ENCODE measurements at places on chromosomes 11 and 22.

- DNase-seq: no peak
These were observed 37.8 kb downstream of the ZNF143 start for GRCh38 chr11:9498457-9499078.

GRCh38 chr11:129348813-129349212 is 26.8 kb upstream of the BARX2 start:
- no peak for DNase-seq

GRCh38 chr11:68505596-68505995 is 45.0 kb downstream of the PPP6R3 start:
- no peak for DNase-seq

DNA sequence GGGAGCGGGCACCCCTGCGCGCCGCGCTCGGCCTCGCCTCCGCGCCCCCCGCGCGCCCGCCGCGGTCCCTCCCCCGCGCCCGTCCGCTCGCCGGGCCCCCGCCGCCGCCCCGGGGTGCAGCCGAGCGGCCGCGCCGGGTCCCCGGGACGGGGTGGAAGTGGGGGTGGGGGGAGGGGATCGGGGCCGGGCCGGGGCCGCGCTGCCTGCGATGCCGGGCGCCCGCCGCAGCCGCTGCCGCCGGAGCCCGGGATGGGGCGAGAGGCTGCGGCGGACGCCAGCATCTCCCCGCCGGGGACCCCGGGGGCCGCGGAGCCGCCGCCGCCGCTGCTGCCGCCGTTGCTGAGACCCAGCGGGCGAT is 365 bp downstream of the MGAT3 start:
- no peak for DNase-seq

GRCh38 chr11:119885067-119885466 is 156.1 kb upstream of the NECTIN1 start:
- no peak for DNase-seq

- DNase-seq: no peak
These were observed 44.6 kb downstream of the COPB1 start for GRCh38 chr11:14454861-14455632.

DNA sequence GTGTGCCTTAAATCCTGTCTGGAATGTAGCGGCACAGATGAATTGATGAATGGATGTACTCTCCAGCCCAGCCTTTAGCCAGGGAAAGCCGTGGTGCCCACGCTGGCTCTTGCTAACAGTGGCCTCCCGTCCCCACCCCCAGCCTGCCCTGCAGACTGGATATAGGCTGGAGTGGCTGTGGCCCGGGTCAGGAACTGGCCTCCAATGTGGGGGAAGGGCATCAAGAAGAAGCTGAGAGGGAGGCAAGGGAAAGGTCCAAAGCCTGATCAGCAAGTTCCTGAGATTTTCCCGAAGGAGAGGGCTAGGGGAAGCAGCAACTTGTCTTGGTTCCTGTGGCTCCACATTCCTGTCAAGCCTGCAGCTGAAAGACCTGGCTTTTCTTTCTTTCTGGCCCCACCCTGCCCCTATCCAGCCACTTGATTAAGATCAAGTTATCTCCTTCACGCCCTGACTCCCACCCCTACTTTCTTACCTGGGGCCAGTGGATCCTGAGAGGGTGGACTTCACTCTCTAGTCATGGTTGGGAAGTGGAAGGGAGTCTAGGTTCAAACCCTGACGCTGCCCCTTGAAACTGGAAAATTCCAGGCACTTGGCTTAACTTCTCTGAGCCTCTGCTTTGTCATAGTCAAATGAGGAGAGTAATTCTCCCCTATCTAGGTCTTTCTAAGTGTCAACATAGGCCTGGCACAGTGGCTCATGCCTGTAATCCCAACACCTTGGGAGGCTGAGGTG is 11.0 kb upstream of the MICALL1 start:
- DNase-seq: no peak

GRCh38 chr11:125342281-125342930 is 153.7 kb downstream of the FEZ1 start:
- no peak for DNase-seq

DNA sequence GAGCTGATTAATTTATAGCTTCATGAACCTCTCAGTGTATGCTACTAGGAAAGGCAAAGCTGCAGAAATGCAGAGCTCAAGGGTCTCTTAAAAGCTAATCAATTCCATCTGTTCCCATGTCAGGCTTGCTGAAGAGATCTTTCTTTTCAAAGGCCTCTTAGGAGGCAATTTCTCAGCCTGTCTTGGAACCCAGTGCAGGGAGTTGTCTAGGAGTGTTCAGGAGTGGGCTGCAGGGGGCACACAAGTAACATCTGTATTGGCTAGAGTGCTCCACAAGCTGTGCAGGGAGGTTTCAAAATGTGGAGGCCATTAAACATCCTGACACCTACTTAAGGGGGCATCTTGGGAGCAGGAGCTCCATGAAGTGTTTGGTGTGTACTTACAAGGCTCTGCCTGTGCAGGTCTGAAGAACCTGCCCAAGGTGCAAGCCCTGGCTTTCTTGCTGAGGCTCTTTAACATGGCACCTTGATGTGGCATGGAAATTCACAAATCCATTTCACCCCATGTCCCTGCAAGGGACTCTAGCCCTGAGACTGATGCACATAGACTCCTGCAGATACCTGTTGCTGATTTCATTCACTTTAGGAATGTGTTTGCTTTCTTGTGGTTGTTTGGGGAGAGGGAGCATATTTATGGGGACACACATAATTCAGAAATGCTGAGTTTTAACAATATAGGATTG is 134.7 kb downstream of the ME3 start:
- no peak for DNase-seq

GRCh38 chr22:30742291-30743256 is 47.9 kb downstream of the OSBP2 start:
- DNase-seq: no peak

GRCh38 chr22:38832005-38832978 is 11.5 kb downstream of the NPTXR start:
- DNase-seq: no peak

DNA sequence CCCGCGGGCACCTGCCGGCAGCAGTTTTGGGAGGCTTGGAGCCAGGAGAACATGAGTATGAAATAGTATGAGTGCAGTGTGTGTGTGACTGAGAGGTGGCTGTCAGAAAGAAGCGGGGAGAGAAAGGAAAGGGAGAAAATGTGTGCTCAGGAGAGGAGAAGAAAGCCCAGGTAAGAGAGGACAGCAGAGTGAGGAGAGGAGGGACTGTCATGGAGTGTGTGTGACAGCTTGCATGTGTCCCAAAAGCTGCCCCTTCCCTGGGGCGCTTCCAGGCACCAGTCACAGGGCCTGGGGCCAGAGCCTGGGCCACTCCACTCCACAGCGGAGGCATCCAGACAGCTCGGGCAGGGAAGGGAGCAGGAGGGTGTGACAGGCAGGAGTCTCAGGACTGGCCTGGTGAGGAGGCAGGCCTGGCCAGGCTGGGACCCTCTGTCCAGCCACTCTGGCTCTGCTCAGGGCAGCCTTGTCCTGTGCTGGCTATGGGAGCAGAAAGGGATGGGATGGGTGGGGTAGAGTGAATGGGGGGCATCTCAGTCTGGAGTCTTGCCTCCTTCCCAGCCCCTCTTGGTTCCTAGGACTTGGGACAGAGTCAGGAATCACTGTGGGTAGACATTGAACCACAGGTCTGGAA is 949 bp downstream of the MMP11 start:
- DNase-seq: no peak

DNA sequence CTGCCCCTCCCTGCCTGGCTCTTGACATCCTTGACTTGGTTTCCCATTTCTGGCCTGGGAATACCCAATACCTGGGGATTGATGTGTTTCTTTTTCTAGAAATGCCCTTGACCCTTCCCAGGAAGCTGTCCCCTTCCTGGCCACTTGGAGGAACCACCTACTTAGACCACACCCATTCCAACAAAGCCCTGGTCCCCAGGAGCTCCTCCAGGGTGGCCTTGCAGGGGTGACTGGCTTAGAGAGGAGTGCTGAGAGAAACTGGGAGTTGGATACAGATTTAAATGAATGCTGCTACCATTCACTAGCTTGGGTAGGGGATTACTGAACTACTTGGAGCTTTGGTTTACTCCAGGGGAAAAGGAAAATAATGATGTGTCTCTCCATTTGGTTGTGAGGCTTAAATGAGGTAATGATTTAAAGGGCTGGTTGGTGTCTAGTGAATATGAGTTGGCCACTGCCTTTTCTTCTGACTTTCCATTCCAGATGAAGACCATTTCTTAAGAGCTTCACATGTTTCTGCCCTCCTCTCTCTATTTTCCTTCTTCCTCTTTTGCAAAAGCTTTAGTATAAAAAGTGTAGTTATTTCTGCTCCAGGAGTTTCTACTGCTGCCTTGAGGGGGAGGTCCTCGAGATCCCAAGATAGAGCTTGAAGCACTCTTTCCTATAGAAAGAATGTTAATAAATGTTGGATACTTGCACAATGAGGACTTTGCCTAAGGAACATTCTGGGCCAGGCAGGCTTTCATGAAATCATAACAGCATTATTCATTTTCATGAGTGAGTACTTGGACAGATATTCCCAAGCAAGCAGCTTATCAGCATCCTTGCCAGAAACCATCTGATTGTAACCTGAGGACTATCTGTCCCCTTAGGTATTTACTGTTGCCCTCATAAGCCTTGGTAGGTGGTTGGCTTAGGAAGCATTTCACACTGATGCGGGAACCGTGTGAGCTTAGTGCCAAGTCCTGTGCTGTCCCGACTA is 22.4 kb downstream of the PANX1 start:
- no peak for DNase-seq

DNA sequence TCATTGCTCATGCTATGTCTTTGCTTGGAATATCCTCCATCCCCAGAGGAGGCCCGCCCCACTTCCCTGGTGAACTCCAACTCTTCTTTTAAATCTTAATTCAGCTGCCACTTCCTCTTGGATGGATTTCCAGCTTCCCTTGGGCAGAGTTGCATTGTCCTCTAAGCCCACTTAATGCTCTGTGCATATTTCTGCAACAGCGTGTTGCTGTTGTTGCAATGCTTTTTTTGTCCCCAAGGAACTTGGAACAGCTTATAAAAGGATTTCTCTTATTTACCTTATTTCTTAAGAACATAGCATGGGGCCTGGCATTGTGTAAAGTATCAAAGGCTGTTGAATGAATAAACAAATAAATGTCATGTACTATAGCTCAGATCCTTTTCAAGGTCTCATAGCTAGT is 507.4 kb downstream of the METTL15 start:
- DNase-seq: peak; percentile 31

DNA sequence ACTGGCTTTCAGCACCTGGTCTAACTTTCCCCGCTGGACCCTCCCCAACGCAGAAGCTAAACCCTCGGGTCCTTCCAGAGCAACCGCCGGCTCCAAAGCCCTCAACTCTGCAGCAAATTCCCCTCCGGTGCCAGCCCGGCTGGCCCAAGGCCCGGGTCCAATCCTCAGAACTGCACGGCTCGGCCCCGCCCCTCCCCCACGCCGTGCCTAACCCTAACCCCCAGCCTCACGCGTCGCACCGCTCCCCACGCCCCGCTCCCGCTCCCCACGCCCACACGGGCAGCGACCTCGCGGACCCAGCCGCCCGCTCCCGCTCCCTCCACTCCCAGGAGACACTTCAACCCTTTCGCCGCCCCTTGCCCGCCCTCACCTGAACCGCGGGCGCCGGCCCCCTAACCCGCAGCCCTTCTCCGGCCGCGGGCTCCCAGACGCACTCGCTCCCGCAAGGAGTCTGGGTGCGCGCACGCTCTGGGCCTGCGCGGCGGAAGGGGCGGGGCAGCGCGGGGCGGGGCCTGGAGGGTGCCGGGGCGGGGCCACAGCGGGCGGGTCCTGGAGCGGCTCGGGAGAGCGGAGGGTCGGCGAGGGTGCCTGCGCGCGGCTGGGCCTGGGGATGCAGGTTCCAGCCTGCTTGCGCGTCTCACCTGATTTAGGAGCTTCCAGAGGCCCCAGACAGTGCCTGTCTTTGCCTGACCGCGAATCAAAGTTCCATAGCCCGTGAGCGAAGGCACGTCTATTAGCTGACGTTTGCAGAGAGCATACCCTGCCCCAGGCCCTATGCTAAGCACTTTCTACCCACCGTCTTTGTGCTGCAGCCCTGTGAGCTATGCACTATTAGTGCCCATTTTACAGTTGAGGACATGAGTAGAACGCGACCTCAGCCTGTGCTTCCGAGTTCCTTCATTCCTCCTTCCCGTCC is at the start of gene NFRKB:
Gene NFRKB (minus strand): TSS at position 453 of the 916 bp plus-strand sequence. CDS start 2,729 bp downstream, outside the sequence.
- peak; percentile 32 for DNase-seq

- no peak for DNase-seq
These were observed 60.6 kb upstream of the RASD2 start for GRCh38 chr22:35479985-35480550.

- DNase-seq: peak; percentile 57
These were observed at the start of gene TRMU for GRCh38 chr22:46335201-46336118. TRMU (plus strand) TSS chr22:46335714; CDS start chr22:46335765, 51 bp downstream.

- DNase-seq: no peak
These were observed 6.3 kb downstream of the CD44 start for GRCh38 chr11:35145271-35145670.

GRCh38 chr11:86196913-86197312 is 47.6 kb upstream of the EED start:
- no peak for DNase-seq

DNA sequence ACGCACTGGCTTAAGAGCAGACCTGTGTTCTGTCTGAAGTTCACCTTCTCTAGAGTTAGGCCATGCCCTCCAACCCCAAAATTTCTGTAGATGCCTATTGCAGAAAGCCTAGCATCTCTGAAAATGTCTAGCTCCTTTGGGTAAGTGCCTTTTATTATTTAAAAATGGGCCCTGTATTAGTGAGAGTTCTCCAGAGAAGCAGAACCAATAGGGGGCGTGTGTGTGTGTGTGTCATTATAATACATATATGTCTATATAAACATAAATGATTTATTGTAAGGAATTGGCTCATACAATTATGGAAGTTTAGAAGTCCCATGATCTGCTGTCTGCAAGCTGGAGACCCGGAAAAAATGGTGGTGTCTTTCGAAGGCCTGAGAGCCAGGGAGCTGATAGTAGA is 144.7 kb downstream of the TTC17 start:
- no peak for DNase-seq

DNA sequence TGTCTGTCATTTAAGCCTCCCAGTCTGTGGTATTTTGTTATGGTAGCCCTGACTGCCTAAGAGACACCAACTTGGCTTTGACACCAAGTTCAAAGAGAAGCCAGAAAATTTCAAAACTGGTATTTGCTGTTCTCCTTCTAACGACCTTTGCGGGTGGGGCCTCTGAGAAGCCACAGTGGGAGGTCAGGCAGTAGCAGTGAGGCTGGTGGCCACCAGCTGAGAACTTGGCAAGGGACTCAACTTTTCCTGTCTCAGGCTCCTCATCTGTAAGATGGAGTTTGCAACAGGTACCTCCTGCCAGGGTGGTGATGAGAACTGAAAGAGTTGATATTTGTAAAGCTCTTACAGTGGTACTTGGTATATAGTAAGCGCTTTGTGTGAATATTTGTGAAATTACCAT is 183.4 kb downstream of the BCR start:
- DNase-seq: no peak

DNA sequence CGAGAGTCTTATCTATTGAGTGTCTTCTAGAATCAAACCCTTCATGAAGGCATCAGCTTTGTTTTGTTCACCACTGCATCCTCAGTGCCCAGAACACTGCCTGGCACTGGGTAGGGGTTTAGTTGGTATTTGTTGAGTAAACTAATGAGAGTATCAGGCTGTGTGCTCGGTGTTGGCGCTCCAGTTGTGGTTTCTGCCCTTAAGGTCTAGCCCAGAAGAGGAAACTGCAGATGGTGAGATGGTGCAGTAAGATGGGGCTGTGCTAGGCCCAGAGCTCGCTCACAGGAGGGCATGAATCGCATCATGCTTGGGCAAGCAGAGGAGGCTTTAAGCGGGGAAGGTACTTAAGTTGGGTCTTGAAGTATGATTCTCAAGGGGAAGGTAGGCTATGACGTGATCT is 97.2 kb downstream of the FBXO7 start:
- no peak for DNase-seq

Measured in smooth muscle cell of the brain vasculature (primary cell).